ENCODE measurements at places on chromosomes 3 and 15. TPM values are rescaled to one million over a fixed set of nuclear protein-coding genes. Genes with fewer than 3 reads are reported as not detected.

The CCDC9B gene
- 27.8 TPM for total RNA-seq

The AHSG gene
- total RNA-seq = not detected

The IQCF5 gene
- not detected for total RNA-seq

DNA sequence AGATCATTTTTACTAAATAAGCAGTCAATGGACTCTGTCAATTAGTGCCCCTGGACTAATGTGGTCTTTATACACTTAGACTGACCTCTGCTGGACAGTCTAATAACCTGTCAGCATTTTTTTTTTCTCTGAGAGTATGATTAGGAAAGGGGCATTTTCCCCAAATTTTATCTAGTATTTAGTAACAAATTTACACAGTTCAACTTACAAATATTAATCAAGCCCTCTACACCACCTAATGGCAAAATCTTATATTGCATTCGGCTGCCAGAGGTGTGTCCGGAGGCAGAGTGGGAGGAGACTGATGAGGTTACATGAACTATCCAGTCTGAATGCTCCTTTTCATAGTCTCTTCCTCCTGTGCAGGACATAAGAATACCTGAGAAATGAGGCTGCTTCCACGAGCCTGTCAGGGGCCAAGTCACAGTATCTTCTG lies 36.0 kb upstream of the COLQ start:
- no peak for DNase-seq

All from lower leg skin (tissue), 4 donors.